ENCODE measurements at places on chromosomes 11 and 22.

DNA sequence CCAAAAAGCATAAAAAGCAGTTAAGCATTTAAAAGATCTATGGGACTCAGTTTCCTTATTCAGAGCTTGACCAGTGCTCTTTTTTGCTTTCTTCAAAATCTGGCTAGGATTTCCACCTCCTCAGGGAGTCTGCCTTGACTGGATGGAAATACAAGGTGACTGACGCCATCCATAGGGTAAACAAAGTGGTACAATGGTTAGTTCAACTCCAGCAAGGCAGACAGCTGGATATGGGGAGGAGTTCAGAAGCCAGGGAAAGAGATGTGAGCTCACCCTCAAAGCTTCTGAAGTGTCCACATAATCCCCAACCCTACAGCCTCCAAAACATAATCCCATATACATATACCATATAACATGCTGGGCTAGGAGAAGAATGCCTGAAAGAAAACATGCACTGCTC, 52.0 kb downstream of the KIRREL3 start:
- DNase-seq = no peak

GRCh38 chr22:28604966-28605761, 74.5 kb downstream of the TTC28 start:
- DNase-seq = no peak

DNA sequence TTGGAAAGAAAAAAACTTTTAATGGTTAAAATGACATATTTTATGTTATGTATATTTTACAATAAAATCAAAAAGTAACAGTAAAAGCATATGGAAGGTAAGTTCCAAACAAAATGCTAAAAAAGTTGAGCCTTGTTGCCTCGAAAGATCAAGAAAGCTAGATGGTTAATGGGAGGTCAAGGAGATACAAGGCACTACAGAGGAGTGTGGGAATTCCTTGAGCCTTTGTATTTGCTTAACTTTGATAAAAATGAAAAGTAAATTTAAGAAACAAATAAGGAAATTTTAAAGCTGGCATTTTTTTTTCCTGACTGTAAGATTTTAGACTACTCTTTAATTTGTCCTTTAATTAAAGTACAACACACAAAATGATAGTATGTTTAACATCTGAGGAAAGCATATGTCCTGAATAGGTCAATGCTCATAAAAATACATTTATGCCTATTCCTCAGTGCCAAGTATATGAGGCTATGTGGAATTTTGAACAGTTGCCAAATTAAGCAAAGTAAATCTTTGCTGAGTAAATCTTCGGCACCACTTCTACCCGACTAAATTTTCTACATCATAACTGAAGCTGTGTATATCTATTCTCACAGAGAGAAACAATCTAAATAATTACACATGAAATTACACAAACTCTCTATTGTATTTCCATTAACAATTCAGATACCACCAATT, 108.8 kb downstream of the TTC28 start:
- no peak for DNase-seq

GRCh38 chr22:39617342-39617741, 46.8 kb downstream of the CACNA1I start:
- no peak for DNase-seq

GRCh38 chr11:86067851-86068137, 1.1 kb downstream of the PICALM start:
- no peak for DNase-seq

GRCh38 chr11:5679811-5680210, 5.1 kb downstream of the TRIM5 start:
- DNase-seq = no peak

- no peak for DNase-seq
These were observed 220.1 kb upstream of the E2F8 start for GRCh38 chr11:19460718-19461405.

- DNase-seq = no peak
These were observed 1065.2 kb downstream of the JRKL start for GRCh38 chr11:97454988-97455387.

- no peak for DNase-seq
These were observed 125.5 kb downstream of the BBOX1 start for GRCh38 chr11:27166130-27166529.

GRCh38 chr11:84714316-84714780, 912.8 kb downstream of the DLG2 start:
- no peak for DNase-seq

DNA sequence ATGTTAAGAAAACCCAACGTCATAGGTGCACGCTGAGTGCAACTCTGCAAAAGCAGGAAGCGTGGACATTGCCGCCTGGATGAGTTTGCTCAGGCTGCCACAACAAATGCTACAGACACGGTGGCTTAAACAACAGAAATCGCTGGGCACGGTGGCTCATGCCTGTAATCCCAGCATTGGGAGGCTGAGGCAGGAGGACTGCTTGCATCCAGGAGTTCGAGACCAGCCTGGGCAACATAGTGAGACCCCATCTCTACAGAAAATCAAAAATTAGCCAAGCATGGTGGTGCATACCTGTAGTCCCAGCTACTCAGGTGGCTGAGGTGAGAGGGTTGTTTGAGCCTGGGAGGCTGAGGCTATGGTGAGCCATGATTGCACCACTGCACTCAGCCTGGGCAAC, 13.4 kb upstream of the PGA3 start:
- DNase-seq = no peak

DNA sequence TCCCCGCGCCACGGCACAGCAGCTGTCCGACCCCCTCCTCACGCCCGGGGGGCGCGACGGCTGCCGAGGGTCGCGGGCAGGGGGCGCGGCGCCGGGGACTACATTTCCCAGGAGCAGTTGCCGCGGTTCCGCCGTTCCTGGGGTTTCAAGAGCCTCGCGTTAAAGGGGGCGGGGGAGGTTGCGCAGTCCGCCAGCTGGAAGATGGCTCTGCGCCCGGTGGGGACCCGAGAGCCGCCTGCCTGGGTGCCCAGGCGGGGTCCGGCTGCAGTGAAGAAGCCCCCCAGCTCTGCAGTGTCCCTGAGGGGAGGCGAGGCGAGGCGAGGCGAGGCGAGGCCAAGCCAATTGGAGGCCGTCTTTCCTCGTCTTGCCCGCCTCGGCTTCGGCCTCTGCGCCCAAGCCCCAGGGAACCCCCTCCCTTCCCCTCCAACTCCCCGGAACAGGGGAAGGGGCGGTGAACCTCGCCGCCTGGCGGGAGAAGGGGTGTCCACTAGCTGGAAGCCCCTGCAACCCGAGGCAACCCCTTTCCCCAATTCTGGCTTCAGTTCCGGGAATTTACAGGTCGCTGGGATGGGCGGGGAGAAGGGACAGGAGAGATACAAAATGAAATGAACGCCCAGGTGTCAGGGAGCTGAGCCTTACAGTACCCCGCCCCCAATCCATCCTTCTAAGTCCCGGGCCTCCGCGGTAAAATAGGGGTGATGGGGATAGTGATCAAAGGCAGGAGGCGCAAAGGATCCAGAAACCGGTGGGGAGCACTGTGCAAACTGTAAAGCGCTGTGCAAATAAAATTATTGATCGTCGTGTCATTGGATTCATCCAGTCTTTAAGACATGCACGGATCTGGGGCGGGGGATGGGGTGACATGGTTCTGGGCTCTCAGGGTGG, 5.2 kb upstream of the GCAT start:
- DNase-seq = no peak

- DNase-seq = no peak
These were observed 5.1 kb upstream of the SEPTIN3 start for GRCh38 chr22:41964112-41964491.

DNA sequence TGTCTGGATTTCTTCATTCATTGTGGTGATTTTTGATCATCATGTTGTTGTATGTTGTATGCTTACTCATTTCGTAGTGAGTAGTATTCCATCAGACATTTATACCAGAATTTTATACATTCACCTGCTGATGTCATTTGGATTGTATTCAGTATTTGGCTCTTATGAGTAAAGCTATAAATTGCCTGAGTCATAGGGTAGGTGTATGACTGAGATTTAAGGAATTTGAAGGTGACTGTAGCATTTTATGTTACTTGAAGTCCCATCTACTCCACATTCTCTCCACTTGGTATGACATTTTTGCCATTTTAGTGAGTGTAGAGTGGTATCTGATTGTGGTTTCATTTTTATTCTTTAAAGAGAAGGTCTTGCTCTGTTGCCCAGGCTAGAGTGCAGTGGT, 548.2 kb downstream of the TBC1D22A start:
- DNase-seq = no peak

DNA sequence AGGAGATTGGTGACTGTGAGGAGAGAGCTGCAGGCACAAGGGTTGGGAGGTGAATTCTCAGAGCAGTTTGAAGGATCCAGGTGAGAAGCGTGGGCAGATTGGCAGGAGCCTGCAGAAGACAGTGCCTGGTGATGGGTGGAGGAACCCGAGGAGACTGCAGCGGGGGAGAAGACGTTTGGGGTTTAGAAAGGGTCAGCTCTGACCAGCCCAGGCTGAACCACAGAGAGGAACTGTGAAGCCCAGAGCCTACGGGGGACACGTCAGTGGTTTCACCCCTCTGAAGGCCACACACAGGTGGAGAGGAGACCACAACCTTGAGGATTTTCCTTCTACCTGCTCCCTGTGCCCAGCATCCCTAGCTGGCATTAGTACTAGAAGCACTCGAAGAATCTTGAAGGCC, 154.8 kb upstream of the TBCEL start:
- DNase-seq = no peak

- no peak for DNase-seq
These were observed 14.0 kb downstream of the CELF1 start for GRCh38 chr11:47538741-47539565.

DNA sequence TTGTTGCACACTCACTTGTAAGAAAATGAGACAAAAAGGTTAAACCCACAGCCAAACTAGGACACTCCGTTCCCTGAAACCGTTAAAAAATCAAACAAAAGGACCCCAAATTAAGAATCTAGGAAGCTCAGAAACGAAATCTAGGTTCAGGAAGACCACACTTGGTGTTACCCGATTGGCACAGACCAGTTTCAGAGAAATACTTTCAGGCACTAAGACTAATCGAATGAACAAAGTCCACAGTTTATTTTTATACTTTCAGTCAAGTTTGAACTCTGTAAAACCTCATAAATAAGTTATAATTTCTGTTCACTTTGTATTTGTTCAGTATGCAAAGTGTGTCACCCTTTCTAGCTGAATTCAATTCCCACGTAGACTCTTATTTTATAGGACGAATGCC, 38.8 kb upstream of the TTC12 start:
- DNase-seq = no peak

DNA sequence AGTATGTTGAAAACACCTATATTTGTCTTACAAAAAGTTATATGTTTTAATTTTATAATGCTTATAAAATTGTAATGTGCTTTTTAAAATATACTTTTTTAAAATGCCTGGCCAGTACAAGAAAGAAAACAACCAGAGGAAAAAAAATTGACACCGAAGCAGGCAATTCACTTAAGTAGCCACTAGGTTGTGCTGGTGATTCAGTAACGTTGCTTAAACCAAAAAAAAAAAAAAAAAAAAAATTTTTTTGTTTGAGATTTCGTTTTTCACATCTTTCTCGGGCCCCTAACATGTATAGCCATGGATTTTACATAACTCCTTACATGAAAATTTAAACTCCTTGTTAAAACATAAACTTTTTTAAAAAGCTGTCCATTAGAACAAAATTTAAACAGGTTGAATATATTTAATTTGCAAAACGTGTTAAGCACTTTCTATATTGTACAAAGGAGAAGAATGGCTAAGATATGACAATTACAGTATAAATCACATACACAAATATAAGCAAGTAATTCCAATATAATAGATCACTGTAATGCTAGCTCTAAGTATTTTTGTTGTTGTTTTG, 9.2 kb downstream of the OR8B4 start:
- no peak for DNase-seq

DNA sequence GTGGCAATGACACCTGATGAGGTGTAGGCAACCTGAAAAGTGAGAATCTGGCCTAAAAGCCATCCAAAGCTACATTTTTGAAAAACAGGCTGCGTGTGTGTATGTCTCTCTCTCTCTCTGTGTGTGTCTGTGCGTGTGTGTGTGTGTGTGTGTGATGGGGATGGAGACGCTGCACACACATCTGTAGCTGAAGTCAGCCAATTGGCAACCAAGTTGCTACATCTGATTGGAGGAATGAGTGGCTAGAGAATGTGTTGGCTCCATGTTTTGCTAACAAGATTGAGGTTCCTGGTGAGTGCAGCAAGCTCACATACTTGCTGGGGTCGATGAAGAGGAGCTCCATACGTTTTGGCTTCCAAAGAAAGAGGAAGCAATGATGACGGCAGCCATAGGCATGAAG, 311.4 kb upstream of the NCAM1 start:
- DNase-seq = no peak

DNA sequence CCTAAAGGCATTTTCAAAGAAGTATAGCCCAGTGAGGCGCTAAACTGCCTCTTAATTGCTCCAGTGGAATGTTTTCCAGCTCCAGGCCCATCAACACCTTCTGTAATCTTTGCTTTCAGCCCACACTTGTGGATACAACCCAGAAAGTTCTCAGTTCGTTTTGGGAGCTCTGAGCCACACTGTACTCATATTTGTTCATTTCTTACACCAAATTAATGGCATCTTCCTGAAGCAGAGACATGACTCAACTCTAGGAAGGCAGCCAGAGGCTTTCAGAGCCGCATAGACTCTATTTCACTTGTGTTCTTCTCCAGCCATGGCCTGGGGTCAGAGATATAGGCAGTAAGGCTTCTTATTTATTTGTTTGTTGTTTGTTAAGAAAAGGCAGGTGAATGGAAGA, 175.5 kb upstream of the NCAM1 start:
- DNase-seq = no peak
